Activated effector memory CD4-positive, alpha-beta T cell treated with anti-CD3 and anti-CD28 coated beads, Interleukin-2, amount 50 U/mL, for 16 hours (primary cell): ENCODE measurements at places on chromosomes 16 and 17.

- no peak for DNase-seq
Observed at GRCh38 chr17:40606548-40607353, 40.9 kb downstream of the SMARCE1 start.

- peak; percentile 25 for DNase-seq
Observed at GRCh38 chr17:77601054-77601979, 357.2 kb upstream of the TNRC6C start.

- peak; percentile 38 for DNase-seq
Observed at GRCh38 chr17:77526728-77527350, 386.1 kb downstream of the SEC14L1 start.

- DNase-seq, result no peak
Observed at GRCh38 chr17:51707216-51707615, 446.9 kb downstream of the UTP18 start.

GRCh38 chr17:751269-752001 is 629 bp downstream of the GEMIN4 start:
- DNase-seq, result peak; percentile 83

- DNase-seq, result no peak
Observed at GRCh38 chr17:51439395-51440229, 179.3 kb downstream of the UTP18 start.

- DNase-seq, result no peak
Observed at GRCh38 chr16:83095941-83096692, 469.3 kb downstream of the CDH13 start.

- no peak for DNase-seq
Observed at GRCh38 chr17:77877646-77878355, 80.7 kb upstream of the TNRC6C start.

DNA sequence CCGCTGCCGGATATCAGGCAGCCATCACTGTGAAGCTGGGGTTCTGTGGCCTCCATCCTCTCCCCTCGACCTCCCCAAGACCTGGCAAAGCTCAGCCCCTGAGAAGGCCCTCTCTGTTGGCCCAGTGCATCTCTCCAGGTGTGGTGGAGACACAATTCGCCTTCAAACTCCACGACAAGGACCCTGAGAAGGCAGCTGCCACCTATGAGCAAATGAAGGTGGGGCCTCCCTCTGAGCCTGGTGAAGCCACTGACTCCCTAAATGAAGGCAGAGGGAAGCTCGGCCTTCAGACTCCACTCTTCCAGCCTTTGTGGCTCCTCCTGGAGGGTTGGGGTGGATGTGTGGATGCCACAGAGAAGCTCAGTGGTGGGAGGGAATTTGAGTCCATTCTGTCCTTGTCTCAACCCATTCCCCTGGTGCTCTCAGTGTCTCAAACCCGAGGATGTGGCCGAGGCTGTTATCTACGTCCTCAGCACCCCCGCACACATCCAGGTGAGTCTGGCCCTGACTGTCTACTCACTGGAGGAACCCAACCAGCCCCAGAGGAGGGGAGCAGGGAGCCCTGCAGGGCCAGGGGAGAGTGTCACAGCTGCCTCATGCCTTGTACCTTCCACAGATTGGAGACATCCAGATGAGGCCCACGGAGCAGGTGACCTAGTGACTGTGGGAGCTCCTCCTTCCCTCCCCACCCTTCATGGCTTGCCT is 1.7 kb upstream of the MRM1 start:
- peak; percentile 50 for DNase-seq

DNA sequence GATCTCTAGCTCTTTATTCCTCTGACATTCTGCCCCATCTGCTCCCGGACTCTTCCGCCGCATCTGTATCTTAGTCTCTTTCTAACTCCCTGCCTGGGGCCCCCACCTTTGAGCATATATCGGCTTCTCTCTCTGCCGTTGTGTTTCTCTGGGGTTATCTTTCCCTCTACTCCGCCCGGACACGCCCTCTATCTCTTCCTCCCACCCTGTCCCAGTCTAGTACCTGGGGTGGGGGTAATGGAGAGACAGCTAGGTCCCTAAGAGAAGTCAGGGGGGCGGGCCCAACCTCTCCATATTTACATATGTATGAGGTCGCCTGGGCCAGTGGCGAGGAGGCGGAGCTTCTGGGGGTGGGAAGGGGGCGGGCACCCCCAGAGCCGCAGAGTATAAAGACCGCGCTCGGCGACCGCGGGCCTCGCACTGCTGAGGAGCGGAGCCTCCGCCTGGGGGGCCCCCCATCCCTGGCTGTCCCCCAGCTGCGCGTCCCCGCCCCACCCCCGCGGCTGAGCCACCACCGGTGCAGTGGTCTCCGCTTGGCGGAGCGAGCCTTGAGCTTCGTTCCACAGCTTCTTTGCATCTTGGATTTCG is at the start of gene ATP1B2:
Gene ATP1B2 (plus strand): TSS at position 418 of the 588 bp plus-strand sequence. CDS start 593 bp downstream, outside the sequence.
- peak; percentile 89 for DNase-seq

- DNase-seq, result no peak
Observed at GRCh38 chr16:12570046-12570618, 233.6 kb downstream of the CPPED1 start.

DNA sequence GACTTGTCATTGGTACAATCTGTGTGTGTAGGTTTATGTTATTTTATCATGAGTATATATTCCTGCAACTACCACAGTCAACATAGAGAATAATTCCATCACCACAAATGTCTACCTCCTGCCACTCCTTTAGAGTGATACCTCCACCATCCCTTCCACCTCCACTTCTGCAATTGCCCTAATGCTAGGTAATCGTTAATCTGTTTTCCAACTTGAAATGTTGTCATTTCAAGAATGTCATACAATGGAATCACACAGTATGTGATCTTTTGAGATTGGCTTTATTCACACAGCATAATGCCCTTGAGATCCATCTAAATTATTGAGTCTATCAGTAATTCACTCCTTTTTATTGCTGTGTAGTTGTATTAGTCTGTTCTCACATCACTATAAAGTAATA is 414.8 kb upstream of the C16orf82 start:
- DNase-seq, result no peak

DNA sequence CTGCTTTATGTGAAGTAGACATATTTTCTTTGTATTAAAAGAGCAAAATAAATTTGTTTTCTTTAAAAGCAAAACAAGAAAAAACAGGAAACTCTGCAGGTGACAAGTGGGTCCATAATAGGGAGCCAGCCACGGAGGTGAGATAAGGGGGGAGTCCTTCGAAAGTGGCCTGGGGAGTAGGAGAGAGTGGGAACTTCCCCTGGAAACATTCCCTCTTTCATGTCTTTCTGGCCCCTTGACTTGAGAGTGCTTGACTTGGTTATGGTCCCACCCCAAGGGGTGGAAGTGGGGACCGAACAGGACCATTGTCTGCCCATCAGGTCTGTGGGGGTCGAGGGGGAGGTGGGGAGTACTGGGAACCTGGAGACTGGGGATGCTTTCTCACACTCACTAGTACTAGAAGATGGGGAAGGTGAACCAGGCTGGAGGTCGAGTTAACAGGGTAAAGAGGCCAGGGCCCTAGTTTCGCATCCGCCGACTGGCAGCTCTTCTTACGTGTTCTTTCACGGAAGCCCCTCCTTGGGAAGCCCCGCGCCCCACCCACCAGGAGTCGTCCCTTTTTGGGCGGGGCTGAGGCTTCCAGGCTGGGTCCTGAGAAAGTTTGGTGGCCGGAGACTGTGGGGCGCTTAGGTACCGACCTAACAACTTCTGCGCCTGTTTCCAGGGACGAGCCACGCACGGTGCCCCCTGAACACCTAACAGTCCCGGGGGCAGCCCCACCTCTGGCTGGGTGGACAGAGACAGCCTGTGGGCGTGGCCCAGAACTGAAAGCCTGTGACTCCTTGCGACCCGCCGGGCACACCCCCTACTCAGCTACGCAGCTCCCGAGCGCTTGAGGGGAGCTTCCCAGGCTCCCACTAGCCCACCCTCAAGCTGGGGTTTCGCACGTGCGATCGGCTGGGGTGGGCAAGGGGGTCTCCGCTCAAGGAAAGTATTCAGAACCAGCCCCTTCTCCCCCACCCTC is 790 bp downstream of the TRADD start:
- DNase-seq, result peak; percentile 93

DNA sequence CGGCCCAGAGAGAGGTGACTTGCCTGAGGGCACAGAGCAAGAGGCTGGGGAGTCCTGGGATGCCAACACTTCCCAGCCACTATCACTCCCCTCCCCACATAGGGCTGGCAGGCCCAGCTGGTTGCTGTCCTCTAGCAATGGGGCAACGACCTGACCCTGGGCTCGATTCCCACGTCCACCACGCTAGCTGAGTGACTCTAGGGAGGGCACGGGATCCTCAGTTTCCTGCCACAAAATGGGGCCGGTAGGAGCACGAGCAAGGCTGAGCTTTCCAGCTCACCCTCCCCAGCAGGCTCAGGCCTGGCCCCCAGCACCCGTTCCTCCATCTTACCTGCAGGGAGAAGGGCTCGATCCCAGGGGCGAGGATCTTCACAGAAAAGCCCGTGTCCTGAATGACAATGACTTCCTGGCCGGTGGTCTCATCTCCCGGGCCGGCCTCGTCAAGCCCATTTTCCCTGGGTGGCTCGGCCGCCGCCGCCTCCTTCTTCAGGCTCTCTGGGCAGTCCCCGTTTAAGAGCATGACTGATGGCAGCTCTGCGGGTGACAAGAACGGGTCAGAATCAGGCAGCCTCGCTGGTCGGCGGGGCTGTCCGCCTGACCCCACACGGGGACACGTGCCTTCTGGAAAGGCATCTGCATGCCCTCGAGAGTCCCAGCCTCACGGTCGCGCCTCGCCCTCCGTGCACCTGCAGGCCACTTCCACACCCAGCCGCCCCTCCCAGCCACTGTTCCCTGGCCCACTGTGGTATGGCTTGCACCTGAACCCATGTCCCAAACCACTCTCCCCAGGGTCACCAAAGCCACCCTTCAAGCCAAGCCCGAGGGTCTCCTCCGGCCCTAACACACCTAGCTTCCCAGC is 7.3 kb downstream of the CLUH start:
- peak; percentile 61 for DNase-seq

DNA sequence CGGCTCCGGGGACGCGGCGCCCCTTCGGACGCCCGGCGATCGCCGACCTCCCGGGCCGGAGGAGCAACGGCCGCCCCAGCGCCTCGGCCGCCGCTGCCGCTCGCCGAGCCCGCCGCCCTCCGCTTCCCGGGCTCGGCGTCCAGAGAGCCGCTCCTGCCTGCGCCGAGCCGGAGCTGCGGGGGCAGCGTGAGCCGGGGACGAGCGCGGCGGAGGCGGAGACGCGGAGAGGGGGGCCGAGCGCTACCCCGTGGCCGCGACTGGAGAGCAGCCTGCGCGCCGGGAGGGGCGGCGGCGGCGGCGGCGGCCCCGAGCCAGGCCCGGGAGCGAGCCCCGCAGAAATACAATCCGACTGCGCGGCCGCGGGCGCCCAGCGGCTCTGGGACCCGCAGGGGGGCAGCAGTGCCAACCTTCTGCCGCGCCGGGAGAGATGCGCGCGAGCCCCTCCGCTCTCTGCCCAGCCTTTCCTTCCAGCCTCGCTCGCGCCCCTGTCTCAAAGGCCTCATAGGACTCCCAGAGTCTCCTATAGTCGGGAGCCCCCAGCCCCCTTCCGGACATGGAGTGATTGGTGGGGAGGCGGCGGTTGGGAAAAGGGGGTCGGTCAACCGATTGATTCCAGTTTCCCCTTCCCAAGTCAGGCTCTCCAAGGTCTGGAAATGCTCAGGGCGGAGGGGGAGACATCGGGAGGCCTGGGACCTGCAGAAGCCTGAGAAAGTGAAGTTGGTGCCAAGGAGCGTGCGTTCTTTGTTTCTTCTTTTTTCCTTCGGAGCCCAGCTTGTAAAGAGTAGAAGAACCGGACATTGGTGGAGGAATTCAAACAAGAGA is 1.0 kb upstream of the SDK2 start:
- DNase-seq, result no peak

- DNase-seq, result no peak
Observed at GRCh38 chr17:72349491-72349995, 228.7 kb downstream of the SOX9 start.

GRCh38 chr16:187330-187729 is 7.1 kb downstream of the HBQ1 start:
- no peak for DNase-seq

GRCh38 chr16:82504836-82505235 is 121.9 kb upstream of the CDH13 start:
- DNase-seq, result no peak

DNA sequence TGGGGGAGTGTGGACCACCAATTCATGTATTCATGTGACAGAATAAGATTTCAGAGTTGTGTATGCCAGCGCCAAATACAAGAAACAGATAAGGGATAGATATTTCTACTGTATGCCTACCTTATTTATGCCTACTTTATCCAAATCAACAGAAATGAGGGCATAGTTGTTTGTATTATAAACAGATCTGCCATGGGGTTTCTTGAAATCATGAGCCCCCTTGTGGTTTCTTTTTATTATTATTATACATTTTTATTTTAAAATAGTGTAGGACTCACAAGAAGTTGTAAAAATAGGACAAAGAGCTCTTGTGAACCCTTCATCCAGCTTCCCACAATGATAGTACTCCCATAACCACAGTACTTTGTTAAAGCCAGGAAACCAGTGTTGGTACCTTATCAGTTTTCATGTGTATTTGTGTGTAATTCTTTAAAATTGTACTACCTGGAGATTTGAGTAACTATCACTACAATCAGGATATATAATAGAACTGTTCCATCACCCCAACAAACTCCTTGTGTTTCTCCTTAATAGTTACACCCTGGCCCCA is 229.4 kb downstream of the CCDC182 start:
- DNase-seq, result no peak

GRCh38 chr17:34161690-34162089 is 93.4 kb upstream of the CCL2 start:
- DNase-seq, result no peak

- DNase-seq, result no peak
Observed at GRCh38 chr17:79023180-79023705, 726 bp upstream of the C1QTNF1 start.

GRCh38 chr16:8632675-8633182 is 11.2 kb downstream of the METTL22 start:
- DNase-seq, result no peak

- DNase-seq, result no peak
Observed at GRCh38 chr17:40778461-40778860, 3.9 kb downstream of the KRT27 start.

- no peak for DNase-seq
Observed at GRCh38 chr16:14539156-14539555, 90.9 kb downstream of the PARN start.

DNA sequence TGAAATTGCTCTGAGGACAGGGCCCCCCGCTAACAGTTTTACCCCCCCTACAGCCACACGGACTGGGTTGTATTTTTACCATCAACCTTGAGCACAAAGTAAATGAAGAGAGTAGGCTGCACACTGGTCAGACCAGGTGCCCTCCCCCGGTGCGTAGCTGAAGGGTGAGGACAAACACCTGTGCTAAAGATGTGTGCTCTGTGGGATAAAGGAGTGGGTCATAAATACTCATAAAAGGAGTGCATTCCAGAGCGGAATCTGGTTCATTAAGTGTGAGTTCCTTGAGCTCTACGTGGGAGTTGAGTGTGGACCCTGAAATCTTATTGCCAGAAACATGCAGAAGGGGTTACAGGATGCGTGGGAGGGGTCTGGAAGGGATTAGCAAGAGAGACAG is 217.0 kb downstream of the CCDC182 start:
- DNase-seq, result no peak

GRCh38 chr16:87778476-87778829 is 12.7 kb upstream of the KLHDC4 start:
- DNase-seq, result no peak
